ENCODE measurements at places on chromosomes 5 and 9.

- no peak for DNase-seq
Observed at GRCh38 chr5:115179394-115180164, 9.9 kb upstream of the TRIM36 start.

DNA sequence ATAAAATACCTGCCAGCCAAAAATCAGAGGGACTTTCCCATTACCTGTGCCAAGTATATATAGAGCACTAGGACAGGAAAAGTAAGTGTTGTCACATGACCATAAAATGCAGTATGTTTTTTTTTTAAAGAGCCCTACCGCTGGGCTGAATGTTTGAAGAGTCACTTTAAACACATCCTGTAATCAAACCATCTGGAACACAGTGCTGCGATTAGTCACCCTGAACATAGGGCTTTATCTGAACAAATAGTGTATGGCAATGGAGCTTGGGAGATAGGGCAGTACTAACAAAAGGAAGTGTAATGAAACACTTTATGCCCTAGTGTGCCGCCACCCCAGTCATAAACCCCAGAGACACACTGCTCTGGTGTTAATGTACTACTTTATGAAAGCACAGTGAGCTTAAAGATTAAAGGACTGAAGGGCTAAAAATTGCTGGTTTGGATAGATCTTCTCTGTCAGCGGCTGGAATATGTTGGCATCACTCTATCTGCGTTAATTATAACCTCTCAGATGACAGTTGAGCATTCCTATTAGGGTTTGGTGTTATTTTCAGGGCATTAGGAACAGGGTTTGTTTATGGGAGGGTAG is 90.4 kb downstream of the ZNF608 start:
- DNase-seq, result no peak

DNA sequence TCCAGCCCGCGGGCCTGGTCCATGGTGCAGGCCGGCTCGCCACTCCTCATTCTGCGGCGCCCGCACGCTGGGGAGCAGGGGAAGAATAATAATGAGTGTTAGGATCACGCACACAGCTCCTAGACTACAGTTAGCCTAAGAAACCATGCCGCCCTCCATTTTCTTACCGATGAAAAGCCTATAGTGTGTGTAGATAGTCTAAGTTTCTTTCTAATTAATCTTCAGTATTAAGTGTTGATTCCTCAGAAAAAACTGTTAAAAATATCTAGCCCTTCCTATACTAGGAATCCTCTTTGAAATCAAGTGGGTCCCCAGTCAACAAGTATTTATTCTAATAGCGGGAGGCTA is 9.3 kb downstream of the ZBED3 start:
- no peak for DNase-seq

DNA sequence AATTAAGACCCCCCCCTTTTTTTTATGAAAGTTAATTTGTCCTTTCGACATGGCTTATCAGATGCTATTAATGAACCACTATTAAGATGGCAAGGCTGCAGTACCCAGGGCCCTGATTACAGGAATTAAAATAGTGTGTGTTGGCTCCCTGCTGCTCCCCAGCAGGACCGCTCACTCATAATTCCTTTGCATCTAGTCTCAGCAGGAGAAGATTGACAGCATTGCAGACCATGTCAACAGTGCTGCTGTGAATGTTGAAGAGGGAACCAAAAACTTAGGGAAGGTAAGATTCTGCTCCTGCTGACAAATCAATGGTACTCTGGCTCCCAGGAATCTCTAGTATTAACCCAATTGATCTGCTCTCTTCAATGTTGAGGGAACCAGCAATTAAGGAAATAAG is 61.0 kb downstream of the STX17 start:
- no peak for DNase-seq

GRCh38 chr5:112127861-112128260 is 291.2 kb downstream of the EPB41L4A start:
- DNase-seq, result no peak

DNA sequence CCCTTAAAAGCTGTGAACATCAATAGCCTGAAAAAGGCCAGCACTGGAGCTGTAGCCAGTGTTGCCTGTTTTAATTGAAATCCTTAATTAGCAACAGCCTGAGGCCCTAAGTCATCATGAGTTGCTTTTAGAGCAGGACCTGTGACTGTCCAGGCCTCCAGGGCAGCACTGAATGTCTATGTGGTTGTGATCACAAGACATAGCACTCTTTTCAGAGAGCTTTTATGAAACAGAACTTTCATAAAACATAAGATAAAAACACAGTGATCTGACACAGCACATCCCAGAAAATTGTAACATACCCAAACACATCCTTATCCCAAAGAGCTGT is 85.5 kb upstream of the MYO10 start:
- no peak for DNase-seq

GRCh38 chr9:36153746-36154145 is 15.4 kb upstream of the CCIN start:
- no peak for DNase-seq

GRCh38 chr9:6426117-6426516 is 13.1 kb downstream of the UHRF2 start:
- DNase-seq, result no peak

DNA sequence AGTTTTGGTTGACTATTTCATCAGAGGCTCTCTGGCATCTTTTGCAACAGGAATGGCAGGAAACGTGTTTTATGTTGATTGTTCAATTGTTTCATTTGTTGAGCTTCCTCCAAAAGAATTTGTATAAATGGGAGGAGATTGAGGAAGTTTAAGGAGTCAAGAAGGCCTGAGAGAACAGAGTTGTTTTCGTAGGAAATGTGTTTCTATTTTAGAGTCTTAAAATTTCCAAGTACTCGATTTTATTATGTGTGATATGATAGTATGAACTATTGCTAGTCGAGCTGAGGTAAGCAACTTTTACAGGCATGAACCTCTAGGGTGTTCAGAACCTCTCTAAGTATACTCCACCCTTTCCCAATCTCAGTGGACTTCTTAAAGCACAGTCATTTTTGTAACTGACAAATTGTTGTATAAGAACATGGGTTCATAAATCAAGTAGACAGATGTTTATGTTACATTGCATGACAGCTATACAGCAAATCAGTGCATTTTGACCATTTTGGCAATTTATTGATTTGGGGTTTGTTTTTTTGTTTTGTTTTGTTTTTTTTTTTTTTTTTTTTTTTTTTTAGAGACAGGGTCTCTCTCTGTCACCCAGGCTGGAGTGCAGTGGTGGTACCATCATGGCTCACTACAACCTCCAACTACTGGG is 47.4 kb downstream of the POLK start:
- no peak for DNase-seq

GRCh38 chr5:38258319-38259061 is at the start of gene EGFLAM:
EGFLAM (plus strand) TSS chr5:38258559; CDS start chr5:38258755, 196 bp downstream.
- no peak for DNase-seq

GRCh38 chr5:121913418-121913817 is 48.4 kb upstream of the SRFBP1 start:
- DNase-seq, result no peak

DNA sequence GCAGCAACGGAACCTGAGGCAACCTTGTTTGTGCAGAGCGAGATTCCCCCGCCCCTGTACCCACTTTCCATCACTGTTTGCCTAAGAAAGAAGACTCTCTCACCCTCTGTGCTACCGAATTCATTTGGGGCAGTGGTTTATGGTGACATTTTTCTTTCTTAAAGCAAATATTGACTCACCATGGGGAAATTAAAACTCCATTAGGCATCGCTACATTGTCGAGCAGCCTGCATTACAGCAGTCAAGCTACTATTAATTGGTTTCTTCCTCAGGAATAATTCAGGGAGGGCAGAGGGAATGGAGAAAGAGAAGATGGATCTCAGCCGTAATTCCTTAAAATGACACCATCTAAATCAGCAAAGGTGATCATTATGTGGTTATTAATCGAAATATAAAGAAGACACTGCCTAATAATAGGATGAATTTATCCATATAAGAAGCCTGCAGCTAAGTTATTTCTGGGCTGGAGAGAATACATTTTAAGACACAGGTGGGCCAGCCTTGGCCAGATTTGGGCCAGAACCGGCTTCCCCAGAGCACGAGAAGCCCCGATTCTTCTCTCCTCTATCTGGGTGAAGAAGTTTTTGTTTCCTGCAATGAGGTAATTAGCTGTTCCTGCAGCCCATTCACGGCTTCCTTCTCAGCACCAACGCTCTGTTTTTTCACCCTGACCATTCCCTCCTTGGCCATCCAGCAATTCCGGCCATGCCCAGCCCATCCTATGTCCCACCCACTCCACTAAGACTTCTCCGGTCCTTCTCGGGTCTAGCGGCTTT is 16.8 kb downstream of the CFAP77 start:
- DNase-seq, result no peak

DNA sequence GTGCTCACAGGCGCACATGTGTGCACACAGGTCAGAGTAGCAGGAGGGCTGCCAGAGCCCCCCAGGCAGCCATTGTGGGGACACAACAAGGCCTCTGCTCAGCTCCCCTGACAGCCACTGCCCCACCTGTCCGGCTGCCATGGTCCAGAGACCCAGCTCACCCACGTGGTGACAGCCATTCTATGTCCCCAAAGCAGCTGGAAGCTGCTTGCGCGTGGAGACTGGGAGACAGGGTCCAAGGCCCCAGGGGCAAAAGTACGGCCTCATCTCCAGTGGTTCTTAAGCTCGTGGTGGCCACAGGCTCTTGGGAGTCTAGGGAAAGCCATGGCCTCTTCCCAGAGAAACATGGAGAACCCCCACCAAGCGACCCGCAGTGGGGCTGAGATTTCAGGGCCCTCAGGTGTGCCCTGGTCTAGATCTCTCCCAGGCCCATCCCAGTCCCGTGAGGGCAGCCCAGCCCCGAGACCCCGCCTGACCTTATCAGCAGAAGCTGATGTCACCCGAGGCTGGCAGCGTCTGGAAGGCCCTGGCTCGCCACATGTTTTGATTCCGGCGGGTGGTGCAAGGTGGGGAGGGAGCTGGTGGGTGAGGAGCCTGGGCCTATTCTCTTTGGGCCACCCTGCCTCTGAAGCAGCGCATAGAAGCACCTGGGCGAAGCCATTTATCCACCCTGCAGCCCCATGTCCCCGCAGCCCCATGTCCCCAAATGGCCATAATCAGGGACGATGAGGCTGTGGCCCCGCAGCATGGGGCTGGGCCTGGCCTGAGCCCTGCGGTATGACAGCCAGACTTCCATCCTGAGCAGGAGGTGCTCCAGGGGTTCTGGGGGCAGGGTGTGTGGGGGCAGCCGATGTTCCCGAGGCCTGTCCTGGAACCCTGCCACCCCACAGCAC is 31.7 kb downstream of the GLT6D1 start:
- no peak for DNase-seq

GRCh38 chr9:2414465-2414864 is 207.1 kb upstream of the VLDLR start:
- no peak for DNase-seq

GRCh38 chr5:147286296-147286695 is 51.5 kb downstream of the STK32A start:
- no peak for DNase-seq

- DNase-seq, result no peak
Observed at GRCh38 chr5:9351546-9351945, 194.3 kb downstream of the SEMA5A start.

GRCh38 chr5:93346301-93346700 is 234.7 kb downstream of the NR2F1-AS1 start:
- no peak for DNase-seq

- no peak for DNase-seq
Observed at GRCh38 chr9:122498883-122499288, 11.7 kb upstream of the OR1J2 start.
